Mesenteric fat pad (tissue), 1 donor: ENCODE measurements at places on chromosomes 3 and 15. TPM values are rescaled to one million over a fixed set of nuclear protein-coding genes. Genes with fewer than 3 reads are reported as not detected.
A peak's percentile ranks its signal among the peaks of the same experiment; 100 is the strongest.

DNA sequence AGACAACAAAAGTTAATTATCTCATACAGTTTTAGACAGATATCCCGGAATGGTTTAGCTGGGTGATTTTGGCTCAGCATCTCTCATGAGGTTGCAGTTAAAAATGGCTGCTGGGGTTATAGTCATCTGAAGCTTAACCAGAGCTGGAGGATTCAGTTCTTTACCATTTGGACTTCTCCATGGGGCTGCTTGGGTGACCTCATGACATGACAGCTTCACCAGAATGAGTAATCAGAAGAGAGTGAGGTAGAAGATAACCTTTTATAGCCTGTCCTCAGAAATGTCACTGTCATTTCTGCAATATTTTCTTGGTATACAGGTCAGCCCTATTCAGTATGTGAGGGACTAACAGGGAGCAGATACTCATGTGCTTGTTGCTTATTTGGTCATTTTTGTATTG is 30.9 kb downstream of the TFG start:
- DNase-seq, result no peak

The SLCO3A1 gene
- 25.9 TPM for total RNA-seq

- DNase-seq, result no peak
These were observed 322.8 kb downstream of the EDEM1 start for GRCh38 chr3:5510300-5510699.

The SCN11A gene
- 0.32 TPM for total RNA-seq

The GOLGA6L25 gene
- total RNA-seq, result not detected

- DNase-seq, result no peak
These were observed 59.6 kb upstream of the GLCE start for GRCh38 chr15:69100821-69101220.

The WDR93 gene
- 0.32 TPM for total RNA-seq

The PPM1L gene
- 12.7 TPM for total RNA-seq

DNA sequence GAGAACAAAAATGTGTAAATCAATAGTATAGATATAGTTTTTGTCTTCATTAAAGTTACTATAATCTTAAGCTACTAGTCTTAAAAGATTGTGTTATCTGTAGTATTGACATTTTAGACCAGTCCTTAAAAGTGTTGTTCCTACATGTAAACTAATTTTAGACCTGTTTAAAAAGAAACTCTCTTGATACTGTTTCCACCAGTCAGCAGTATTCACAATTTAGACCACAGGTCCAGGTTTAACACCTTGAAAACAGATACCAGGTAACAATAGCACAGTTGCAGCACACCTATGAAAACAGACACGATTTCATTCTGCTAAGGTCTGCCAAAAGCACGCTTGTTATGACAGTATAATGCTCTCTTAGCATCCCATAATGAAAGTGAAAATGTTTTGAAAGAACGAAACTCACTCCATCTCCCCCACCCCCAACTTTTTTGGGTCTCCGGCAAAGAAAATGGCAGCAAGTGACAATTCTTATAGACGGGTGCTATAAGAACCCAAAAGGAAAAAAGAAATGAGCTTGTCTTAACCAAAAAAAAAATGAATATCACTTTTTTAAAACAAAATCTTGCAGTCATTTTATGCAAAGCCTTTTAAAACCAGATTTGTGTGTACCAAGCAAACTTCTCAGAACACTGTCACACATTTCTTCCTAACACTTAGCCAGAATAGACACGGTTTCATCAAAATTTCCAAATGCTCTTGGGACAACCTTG is 1.6 kb downstream of the EIF4E3 start:
- no peak for DNase-seq

DNA sequence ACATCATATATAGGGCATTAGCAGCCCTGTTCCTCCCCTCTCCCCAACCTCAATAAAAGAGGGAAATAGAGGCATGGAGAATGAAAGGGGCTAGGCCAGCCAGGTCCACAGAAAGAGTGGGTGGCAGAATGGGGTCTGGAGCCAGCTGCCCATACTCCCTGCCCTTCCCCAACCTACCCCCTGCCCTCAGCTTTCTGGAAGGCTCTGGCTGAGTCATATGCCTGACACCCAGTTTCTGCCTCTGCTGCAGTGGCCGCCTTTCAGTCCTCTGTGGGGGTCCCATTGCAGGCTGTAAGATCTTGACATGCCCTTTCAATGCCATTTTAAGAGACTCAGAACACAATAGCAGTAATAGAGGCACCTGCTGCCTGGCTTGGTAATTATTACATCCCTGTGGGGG is 95.7 kb downstream of the LINGO1 start:
- DNase-seq, result no peak

GRCh38 chr3:11583235-11583634 is 60.5 kb downstream of the VGLL4 start:
- DNase-seq, result no peak

- DNase-seq, result no peak
These were observed 457.4 kb downstream of the MAGI1 start for GRCh38 chr3:65581313-65581712.

The LOXL1 gene
- total RNA-seq, result 14.0 TPM

DNA sequence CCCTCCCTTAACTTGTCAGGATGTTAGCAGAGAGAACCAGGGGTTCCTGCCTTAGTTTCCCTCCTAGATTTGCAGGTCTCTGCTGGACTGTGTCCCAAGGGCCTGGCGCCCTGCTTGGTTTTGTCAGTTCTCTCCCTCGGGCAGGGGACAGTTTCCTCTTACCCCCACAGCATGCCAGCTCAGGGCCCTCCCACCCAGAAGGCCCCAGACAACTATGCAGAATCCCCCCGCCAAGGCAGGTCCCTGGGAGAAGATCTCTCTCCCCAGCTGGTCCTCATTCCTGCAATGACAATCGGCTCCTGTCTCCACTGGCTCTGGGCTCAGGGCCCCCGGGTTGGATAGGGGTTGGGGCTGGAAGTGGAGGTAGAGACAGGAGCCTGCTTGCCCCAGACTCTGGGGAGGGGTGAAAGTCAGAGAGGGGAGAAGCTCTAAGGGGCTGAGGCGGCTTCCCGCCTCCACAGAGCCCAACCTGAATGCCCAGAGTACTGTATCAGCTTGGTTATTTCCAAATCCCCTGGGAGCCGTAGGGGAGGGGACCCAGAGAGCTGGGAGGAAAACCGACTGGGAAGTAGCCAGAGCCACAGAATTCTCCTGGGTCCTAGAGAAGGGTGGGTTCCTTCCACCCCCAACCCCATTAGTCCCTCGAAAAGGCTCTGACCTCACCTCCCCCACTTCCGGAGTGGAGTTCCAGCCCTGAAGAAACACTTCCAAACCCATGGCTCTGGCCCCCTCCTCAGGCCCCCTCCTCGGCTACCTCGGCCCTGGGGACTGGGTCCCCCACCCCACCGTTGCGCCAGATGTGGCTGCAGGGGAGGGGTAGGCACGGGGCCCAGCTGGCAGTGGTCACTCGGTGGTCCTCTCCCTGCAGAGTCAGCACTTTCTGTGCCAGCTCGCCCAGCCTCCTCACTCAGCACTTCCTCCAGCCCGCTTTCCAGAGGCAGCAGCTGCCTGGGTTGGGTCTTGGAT is 3.8 kb upstream of the LOXL1 start:
- no peak for DNase-seq

DNA sequence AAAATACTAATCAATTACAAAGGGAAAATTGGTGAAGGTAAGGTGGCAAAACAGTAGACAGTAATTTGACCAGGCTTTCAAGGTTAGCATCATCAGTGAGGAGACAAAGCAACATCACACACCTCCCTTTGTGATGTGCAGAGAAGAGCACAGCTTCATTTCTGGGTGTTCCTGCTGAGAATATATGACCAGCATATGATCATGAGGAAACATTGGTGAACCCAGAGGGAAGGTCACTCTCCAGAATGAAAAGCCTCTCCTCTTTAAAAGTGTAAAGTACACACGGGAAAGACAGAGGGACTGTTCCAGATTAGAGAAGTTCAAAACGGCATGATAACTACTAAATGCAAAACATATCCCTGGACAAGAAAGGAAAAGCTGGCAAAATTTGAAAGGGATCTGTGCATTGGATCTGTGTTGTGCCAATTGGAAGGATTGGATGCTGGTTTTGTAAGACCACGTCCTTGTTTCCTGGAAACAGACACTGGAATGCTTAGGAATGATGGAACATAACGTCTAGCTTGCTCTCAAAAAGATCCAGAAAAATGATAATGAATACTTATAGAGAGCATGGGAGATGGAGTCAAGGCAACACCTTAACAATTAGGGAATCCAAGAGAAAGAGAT is 80.6 kb upstream of the MITF start:
- DNase-seq, result no peak

The FGD5 gene
- total RNA-seq, result 38.6 TPM

- DNase-seq, result no peak
These were observed 60.8 kb upstream of the GOLIM4 start for GRCh38 chr3:168156479-168156878.

The UTS2B gene
- total RNA-seq, result 1.1 TPM

DNA sequence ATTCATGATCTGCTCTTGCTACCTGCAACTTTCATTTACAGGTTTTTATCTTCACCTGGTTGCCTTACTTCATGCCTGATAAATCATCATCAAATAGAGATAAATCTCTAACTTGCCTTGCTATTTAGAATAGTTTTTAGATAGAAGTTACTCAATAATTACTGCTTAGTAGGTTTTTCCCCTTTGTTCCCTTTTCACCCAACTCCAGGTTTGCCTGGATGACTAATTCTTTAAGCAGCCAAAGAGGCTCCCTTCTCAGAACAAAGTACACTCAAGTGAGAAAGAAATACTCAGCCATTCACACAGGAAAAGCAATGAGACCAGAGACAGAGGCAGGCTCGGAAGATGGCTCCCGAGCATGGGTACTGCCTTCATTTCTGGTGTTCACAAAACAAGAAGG is 268.1 kb upstream of the CRBN start:
- no peak for DNase-seq

DNA sequence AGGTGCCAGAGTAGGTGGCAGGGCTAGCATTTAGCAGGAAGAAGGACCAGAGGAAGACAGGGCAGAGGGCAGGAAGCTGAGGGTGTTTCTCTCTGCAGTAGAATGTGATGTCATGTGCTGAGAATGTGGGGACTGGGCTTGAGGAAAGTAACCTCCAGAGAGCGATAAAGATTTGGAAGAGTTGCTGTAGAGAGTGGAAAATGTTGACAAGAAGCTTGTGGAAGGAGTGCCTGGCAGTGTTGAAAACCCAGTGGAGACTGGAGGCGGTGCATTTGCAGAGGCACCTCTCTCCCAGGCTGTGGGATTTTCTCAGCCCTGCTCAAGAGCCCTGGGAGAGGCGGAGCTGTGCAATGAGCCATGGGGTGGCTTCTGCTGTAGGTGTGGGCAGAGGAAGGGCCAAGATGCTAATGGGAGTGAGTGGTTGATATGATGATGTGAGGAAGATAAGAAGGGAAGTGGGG is 54.8 kb downstream of the MESD start:
- no peak for DNase-seq

GRCh38 chr3:153927107-153927506 is 194.1 kb upstream of the ARHGEF26 start:
- no peak for DNase-seq

- DNase-seq, result no peak
These were observed 105.3 kb upstream of the PEX5L start for GRCh38 chr3:180142041-180142440.

GRCh38 chr15:99452728-99453636 is 112.8 kb upstream of the MEF2A start:
- DNase-seq, result peak; percentile 92

GRCh38 chr3:34568766-34569165 is 770.3 kb downstream of the PDCD6IP start:
- no peak for DNase-seq

The P2RY1 gene
- 4.3 TPM for total RNA-seq

DNA sequence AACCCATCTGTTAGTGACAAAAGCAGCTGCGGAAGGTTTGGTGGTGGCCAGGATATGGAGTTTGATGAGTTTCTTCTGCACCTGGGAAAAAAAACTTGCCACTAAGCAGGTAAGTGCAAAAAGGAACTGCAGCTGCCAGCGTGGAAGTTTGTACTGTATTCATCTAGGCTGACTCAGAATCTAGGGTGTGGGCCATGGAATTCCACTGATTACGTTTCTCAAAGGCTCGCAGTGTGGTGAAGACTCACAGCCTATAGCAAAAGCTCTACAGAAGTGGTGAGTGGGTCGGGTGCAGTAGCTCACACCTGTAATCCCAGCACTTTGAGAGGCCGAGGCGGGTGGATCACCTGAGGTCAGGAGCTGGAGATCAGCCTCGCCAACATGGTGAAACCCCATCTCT is 334.6 kb upstream of the GRM7 start:
- DNase-seq, result no peak

GRCh38 chr15:83516935-83517334 is 69.8 kb downstream of the SH3GL3 start:
- DNase-seq, result no peak

DNA sequence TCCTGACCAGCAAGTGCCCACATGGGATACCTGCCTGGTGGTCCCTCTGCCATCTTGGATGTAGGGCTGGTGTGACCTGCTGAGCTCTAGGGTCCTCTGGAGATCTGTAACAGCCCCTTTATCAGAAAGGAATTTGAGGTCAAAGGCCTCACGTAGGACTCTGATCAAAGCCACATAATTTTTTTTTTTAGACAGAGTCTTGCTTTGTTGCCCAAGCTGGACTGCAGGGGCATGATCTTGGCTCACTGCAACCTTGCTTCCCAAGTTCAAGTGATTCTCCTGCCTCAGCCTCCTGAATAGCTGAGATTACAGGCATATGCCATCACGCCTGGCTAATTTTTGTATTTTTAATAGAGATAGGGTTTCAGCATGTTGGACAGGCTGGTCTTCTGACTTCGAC is 9.5 kb downstream of the ITGB5 start:
- DNase-seq, result no peak

The IQCF5 gene
- not detected for total RNA-seq

The CASR gene
- total RNA-seq, result not detected

The ATP1B3 gene
- 354 TPM for total RNA-seq

DNA sequence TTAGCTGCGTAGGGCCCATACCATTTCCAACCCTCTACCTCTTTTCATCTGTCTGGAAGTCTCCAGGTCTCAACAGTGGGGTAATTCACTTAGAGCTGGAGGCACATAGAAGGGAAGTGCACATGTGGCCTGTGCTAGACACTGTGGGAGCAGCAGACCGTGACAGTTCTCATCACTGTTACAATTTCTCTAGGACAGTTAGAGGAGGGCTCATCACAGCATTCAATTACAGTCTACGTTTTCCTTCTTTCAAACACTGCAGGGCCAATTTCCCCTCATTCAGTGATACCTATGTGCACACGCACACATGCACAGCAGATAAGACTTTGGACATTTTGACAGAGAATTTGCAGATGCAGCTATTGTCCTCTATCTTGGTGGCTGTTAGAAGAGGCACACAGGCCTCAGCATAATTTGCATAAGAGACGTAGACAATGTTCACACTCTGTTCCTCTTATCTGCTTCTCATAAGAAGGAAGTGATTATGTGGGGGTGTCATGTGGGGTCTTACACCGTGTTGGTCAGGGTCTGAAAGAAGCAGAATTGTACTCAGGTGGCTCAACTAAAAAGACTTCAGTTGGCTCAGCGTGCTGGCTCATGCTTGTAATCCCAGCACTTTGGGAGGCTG is 12.6 kb upstream of the HRG start:
- no peak for DNase-seq

The DNAJB11 gene
- total RNA-seq, result 47.0 TPM

The ECE2 gene
- total RNA-seq, result not detected

- no peak for DNase-seq
These were observed 40.1 kb downstream of the CBLB start for GRCh38 chr3:105828703-105829102.

The PLAAT1 gene
- 1.2 TPM for total RNA-seq

DNA sequence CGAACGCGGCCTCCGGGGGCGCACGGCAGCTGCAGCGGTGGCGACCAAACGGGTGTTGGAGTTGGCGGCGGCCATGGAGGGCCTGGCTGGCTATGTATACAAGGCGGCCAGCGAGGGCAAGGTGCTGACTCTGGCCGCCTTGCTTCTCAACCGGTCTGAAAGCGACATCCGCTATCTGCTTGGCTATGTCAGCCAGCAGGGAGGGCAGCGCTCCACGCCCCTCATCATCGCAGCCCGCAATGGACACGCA is 725 bp downstream of the FEM1B start:
- DNase-seq, result no peak
